Activated CD8-positive, alpha-beta memory T cell treated with anti-CD3 and anti-CD28 coated beads for 48 hours (primary cell): ENCODE measurements at places on chromosomes 13 and 19.

GRCh38 chr13:47511647-47512046 is 489.4 kb downstream of the SUCLA2 start:
- DNase-seq = no peak

DNA sequence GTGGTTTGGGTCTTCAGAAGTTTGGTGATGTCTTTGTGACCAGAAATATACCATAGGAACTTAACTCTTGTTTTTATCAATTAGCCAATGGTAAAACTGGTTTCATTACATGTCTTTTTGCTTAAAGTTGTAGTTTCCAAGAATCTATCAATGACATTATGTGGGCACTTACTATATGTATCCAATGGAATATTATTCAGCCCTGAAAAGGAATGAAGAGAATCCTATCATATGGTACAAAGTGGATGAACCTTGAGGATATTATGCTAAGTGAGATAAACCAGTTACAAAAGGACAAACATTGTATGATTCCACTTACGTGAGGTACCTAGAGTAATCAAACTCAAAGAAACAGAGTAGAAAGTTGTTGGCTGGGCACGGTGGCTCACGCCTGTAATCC is 26.4 kb downstream of the RCBTB1 start:
- DNase-seq = no peak

DNA sequence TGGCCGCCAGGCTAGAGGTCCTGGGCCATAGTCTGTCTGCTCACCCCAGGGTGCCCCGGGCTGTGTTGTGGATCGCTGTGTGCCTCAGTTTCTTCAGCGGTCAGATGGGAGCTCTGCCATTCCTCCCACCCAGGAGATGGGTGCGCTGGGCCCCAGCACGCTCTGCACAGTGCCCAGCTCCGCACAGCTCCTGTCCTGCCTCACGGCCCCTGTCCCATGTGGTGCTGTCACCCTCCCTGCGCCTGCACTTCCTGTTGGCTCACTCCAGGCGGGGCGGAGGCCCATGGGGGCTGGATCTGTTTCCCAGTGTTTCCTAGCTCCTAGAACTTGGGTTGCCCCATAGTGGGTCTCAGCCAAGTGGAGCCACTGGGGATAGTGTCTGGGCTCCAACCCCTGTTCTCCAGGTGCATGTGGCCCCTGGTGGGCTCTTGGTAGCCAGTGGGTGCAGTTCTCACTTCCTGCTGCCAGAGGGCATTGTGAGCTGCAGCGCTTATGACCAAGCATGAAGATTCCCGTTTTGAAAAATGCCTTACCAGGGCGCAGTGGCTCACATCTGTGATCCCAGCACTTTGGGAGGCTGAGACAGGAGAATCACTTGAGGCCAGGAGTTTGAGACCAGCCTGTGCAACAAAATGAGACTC is 69.8 kb downstream of the KDM4B start:
- no peak for DNase-seq

GRCh38 chr19:36257520-36257876 is 42.6 kb downstream of the ZNF146 start:
- no peak for DNase-seq

DNA sequence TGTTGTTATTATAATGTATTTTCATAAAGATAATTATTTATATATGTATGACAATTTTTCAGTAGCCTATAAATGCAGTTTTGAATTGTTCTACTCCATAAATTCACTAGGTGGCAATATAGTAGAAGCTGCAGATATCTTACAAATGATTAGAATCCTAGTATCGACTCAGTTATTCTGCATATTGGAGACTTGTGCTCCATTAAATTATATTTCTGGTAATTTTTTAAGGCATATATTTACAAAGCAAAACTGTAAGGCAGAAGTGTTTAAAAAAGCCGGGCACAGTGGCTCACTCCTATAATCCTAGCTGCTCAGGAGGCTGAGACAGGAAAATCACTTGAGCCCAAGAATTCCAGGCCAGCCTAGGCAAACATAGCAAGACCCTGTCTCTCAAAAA is 58.7 kb downstream of the DPY19L3 start:
- no peak for DNase-seq

DNA sequence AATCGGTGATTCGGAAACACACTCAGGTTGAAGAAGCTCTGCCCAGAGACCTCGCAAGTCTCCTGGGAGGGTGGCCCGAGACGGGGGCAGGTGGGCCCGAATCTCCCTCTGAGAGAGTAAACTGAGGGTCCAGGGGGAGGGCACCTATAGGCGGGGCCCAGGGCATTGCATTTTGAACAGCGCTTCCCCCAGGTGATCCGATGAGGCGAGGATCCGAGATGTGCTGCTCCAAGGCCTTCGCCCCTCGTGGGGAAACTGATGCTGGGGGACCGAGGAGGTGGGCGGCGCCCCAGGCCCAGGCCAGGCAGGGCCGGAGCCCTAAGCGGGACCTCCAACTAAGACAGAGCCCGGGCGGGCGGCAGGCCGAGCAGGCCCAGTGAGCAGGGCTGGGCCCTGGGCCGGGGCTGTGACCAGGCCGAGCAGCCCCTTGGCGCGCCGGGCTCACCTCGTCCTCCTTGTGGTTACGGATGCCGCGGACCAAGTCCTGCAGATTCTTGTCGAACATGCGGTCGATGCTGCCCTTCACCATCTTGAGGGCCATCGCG is 500 bp downstream of the AP3D1 start:
- DNase-seq = no peak

- DNase-seq = no peak
Observed at GRCh38 chr13:35057858-35058257, 115.8 kb downstream of the NBEA start.

DNA sequence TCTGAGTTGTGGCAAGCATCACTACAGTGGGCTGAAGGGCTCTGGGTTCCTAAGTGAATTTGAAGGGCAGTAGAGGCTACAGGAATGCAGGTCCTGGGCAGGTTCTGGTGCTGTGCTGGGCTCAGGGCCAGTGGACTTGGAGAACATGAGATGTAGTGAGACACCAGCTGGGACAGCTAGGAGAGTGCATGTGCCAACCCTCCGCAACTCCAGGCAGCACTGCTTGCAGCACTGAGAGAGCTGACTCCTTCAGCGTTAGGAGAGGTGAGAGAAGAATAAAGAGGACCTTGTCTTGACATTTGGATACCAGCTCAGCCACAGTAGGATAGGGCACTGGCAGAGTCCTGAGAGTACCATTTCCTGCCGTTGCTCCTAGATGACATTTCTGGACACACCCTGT is 739.9 kb upstream of the PRR20A start:
- DNase-seq = no peak

DNA sequence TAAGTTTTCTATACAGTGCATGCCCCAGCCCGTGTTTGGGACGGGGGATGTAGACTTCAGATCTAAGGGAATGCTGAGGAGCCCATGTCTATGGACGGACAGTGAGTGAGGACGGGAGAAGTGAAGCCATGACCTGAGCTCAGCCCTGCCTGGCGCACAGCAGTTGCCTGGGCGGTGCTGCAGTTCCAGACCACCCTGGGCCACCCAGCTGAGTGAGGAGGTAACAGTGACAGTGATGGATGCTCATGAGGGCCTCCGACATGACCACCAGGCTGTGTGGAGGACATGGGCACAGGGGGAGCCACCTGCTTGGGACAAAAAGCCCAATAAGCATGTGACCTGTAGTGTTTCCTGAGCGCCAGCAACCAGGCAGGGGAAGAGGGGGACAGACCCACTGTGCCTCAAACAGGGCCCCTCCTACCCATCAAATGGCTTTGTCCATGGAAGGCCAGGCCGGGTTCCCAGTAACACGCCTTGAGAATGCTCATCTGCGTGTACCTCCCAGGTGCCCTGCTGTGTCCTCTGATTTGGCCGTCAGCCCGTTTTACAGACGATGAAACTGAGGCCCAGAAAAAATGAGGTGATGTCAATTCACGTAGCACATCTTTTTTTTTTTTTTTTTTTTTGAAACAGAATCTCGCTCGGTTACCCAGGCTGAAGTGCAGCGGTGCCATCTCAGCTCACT is 22.6 kb downstream of the NOSIP start:
- no peak for DNase-seq

- DNase-seq = no peak
Observed at GRCh38 chr19:13014101-13014920, 19.0 kb downstream of the NFIX start.

DNA sequence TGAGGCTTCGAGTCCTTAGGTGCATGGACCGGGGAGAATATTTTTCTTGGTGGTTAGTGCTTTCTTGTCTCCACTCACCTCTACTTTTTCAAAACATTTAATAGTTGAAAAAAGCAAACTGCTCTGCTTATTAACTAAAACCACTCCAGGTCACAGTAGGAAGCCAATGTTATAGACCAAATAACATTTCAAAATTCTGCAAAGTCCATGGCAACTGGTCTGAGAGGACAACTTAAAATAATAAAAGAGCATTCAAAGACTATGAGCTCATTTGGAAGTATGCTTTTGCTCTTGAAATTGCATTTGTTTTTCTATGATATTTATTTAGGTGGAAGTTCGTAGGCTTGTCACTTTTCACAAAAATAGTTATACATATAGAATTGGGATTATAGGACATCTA is 483.0 kb downstream of the DCT start:
- no peak for DNase-seq

- DNase-seq = no peak
Observed at GRCh38 chr19:35722897-35723296, 5.1 kb downstream of the KMT2B start.

DNA sequence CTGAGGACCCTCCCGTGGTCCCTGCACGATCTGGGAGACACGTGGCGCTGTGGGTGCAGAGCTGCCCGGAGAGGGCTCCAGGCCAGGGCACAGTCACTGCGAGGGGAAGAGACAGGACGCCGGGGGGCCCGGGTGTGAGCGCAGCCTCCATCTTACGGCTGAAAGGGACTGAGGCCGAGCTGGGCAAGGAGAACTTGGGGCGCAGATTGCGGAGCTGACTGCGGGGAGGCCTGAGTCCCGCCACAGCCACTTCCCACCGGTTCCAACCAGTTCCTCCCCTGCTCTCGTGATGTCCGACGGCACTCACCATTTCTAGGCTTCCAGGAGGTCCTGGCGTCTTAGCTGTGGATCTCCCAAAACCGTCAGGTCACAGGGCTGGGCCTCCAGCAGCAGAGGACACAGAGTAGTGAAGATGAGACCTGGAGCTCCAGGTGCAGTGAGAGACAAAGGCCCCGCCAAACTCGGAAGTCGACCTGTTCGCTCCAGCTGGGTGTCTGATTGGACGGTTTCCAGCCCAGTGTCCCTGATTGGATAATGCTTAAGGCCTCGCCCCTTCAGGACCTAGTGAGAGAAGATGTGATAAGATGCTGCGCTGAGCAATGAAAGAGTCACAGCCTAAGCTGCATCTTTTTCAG is 4.8 kb upstream of the ZNF253 start:
- no peak for DNase-seq

GRCh38 chr19:50300814-50301606 is 28.2 kb downstream of the KCNC3 start:
- DNase-seq = no peak

DNA sequence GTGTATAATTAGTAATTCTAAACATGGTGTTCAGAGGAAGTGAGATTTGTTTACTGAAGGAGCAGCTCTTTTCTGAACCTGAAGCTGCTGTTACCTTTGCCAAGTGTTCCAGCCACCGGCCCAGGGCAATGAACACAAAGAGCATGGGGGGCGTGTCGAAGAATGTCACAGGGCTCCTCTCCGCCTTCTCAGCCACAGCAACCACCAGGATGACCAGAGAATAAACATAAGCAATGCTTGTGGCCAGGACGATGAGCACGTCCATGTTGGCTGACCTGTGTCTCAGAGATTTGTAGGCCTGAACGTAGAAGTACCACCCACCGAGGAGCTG is 53.1 kb downstream of the ATP7B start:
- no peak for DNase-seq

DNA sequence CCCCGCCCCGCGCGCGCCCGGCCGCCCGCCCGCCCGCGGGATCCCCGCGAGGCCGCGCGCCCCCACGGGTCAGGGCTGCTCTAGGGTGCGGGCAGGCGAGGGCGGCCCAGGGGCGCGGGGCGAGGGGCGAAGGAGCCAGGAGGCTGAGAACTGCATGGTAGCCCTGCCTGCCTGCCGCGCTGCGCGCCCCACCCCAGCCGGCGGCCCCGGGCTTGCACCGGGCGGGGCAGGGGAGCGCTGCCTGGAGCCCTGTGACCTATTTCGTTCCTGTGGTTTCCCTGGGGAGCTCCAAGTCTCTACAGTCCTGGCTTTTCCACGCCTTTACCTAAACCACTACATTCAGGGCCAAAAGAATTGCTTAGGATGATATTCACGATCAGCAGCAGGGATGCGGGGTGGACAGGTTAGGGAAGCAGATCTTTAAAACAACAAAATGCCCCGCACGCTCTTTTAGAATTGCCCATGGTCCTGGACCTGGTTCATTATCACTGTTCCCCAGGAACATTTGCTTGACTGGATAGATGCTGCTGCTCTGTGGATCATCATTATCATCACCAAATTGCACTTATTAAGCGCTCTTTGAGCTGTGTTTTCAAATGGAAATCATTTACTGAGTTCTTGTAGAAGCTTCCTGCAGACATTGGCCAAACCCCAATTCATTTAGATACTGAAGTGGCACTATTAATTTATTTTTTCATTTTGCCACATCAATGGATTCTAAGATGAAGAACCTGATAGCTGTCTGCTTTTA is 421 bp upstream of the GPR12 start:
- DNase-seq = no peak

DNA sequence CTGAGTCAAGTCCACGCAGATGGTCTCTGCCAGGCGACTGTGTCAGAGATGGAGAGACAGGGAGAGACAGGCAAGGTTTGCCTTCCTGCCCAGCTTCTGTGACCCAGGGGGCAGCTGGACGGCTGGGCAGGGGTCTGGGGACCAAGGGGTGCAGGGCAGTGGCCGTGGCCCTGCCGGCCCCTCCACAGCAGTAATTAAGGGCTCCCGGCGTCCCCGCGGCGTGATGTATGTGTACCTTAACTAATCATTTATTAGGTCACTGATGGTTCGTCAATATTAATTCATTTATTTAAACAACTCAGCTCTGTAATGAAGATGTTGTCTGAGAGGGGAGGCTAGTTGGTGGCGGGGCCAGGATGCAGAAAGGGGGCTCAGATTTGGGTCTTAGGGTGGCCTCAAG is 28.6 kb upstream of the TCF3 start:
- DNase-seq = no peak

DNA sequence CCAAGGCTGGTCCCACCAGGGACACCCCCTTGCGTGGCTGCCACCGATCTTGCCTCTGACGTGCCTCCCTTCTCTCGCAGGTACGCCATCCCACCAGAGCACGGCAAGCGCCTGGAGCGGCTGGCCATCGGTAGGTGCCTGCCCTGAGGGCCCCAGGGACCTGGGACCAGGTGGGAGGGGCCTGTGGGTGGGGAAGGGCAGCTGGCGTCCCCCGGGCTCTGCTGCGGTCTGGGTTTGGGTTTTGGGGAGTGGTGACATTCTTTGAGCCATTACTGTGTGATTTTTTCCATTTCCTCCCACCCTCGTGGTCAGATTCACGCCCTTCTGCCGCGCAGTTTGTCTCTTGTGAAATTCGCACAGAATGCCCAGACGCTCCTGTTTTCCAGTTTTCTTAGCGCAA is 102.0 kb downstream of the KDM4B start:
- no peak for DNase-seq

- DNase-seq = no peak
Observed at GRCh38 chr13:35785576-35786303, 309.3 kb upstream of the MAB21L1 start.
